ENCODE measurements at places on chromosomes 2 and 18.

DNA sequence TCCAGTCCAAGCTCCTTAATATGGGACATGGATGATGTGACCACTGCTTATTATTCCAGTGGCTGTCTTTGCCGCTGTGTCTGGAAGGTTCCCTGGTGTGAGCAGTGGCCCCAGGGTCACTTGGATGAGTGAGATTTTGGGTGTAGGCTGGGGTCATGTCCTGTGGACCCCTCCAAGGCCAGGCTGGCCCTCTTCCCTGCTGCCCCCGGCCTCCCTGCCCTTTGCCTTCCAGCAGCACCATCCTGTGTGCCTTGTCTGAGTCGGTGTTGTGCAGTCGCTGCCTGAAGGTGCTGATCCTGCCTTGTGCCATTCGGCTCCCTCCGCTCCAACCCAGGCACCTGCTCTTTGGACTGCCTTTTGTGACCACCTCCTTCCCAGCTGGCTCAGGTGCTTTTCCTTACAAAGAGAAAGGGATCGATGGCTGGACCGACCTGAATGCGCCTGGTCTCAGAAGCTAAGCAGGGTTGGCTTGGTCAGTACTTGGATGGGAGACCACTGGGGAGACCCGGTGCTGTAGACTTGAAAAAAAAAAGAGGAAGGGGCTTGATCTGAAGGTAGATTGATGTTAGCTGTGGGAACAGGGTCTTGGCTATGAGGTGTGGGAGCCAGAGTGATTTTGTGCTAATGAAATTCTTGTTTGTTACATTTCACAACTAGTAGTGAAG is 16.7 kb upstream of the GREB1 start:
- DNase-seq: no peak

DNA sequence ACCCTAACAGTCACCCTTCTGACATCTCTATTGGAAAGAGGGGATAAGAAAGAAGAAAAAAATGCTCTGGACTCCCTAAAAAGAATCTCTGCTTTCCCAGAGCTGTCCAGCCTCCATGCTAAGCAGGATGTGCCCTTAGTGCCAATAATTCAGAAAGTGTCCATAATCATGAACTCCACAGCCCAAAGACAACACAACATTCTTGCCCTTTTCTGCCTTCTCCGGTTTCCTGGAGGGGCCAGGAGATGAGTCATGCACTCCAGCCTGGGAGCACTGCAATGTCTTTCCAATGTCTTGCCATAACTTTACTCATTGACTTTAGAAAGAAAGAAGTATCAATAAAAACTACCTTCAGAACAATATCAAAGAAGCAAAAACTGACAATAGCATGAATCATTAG is 44.0 kb downstream of the KLF7 start:
- DNase-seq: no peak

DNA sequence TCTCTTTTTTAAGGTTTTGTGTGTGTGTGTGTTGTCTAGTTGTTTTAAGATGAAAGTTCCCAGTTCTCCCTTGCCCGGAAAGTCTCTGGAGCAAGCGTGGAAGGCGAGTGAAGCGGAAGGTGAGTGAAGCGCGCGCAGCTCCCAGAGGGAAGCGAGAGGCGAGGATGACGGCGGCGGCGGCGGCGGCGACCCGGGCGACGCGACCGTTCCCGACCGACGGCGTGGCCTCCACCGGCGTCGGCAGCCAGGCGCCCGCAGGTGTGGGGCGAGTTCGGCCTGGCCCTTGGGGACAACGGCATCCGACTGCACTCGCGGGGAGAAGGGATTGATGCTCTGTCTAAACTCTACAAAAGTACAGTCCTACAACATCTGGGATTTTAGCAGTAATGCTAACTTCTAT is 321.9 kb downstream of the CELF4 start:
- no peak for DNase-seq

DNA sequence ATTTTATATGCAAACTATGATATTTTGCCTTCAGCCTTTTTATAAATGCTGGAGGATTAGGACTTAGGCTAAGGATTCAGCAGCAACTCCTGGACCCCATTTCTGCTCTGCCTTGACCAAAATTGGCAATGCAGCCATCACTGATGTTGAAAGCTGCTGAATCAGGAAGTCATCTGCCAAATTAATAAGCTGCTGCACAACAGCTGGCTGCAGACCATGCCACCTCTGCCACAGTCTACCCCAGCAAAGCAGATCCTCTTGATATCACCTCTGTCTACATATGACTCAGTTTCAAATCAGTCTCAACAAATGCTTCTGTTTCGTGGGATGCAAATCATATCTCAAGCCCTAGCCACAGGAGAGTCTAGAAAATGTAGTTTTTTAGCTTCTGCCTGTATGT is 7.1 kb upstream of the SOS1 start:
- no peak for DNase-seq

GRCh38 chr2:203446071-203446481 is 89.0 kb downstream of the RAPH1 start:
- DNase-seq: no peak

DNA sequence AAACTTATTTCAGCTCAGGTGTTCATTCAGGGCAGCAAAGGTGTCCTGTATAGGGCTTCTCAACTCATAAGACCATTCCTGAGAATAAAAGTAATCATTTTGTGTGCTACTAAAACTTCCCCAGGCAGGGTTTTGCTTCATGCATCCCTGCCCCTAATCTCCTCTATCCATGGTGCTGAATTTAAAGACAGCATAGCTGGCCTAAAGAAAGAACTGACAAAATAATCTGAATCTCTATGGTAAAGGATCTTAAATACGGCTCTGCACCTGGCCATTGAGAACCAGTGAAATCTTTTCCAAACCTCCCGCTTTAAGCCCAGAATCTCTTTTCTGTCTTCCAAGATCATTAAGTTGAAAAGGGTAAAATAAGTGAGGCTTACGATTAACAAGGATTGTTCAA is 292.1 kb upstream of the KLHL29 start:
- DNase-seq: no peak

DNA sequence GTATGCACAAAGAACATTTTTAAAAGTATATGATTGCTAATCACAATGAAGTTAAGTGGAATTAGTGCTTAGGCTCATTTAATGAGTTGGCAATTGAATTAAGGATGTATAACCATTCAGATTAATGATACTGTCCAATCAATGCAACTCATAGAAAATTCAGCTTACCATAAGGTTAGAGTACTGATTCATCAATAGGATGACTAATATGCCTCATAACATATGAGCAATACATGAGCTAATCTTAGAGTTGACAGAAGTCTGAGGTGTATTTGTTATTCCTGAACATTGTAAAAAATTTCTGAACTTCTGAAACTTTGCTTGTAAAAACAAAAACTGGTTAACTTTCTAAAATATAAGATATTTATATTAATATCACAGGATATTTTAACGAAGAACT is 118.3 kb upstream of the NETO1 start:
- no peak for DNase-seq

DNA sequence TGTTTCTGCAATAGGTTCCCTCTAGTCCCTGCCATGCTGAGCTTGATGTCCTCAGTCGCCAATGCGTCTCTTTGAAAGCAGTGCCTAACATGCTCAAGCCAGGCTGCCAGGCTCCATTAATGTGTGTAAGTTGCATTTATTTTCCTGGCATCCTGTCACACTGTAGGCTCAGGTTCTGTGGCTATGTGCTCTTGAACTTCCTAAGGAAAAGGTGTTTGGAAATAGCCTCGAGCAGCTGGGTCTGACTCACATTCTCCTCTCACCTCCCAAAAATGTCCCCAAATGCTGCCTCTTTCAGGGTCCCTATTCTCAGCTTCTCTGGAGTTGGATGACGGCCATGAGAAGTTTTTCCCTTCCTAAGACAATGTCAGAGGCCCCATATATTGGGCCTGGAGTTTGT is 58.0 kb upstream of the SLC14A2 start:
- no peak for DNase-seq

- no peak for DNase-seq
These were observed 220.4 kb upstream of the TFPI start for GRCh38 chr2:187774551-187775071.

- no peak for DNase-seq
These were observed 483.5 kb upstream of the GCFC2 start for GRCh38 chr2:76194031-76194775.

DNA sequence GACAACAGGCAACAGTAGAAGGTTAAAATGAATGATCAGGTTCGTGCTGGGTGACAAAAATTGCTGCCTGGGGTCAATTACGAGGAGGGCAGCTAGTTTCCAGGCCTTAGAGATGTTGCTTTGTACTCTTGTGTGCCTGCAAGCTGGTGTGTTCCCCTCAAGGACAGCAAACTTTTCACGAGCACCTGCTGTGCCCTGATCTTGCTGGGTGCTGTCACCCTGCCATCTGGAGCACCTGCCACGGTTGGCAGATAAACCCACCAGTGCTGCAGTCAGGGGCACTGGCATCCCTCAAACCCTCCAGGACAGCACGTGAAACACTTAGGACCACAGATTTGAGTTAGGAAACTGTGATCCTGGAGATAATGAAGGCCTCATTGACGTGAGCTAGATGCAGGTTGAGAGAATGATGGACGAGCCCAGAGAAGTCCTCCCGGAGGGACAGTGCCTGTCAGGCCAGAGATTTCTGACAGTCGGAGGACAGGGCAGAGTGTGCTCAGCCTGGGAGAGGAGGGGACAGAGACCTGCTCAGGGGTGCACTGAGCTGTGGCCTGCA is 104.3 kb upstream of the RAB12 start:
- DNase-seq: no peak

DNA sequence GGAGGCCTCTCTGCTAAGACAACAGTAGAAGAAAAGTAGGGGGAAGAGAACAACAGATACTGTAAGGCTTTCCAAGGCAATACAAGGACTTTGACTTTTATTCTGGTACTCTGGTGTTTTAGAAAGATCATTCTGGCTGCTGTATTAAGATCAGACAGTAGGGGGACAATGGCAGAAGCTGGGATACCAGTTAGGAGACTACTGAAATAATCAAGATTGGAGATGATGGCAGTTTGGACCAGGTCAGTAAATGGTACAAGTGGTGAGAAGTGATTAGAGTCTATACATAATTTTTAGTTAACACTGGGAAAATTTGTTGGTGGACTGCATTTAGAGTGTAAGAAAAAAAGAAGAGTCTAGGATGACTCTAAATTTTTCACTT is 139.7 kb downstream of the ROCK1 start:
- DNase-seq: no peak

DNA sequence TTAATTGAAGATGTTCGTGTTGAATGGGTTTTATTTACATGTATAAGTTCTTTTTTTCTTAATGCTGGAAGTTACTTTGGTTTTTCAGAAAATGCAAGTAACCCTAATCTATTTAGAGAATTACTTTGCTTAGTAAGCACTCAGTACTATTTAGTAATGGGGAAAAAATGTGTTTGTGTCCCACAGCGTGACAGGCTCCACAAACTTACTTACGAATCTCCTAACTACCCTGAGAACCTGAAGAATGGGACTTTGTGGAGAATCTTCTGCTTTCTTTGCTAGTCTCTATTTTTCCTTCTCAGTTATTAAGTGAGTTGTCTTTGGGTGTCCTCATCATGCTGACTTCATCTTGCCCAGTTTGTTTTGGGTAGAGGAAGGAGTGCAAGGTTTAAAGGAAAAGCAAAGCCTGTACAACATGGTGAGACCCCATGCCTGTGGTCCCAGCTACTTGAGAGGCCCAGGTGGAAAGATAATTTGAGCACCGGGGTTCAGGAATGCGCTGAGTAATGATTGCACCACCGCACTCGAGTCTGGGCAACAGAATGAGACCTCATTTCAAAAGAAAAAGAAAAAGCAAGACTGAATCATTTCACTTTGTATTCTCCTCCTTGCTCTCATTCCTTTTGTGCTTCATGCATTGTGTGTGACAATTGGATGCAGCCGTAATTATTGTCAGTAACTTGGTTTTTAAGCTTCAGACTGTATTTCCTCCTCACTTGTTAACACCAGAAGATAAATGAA is 10.2 kb downstream of the NEDD4L start:
- no peak for DNase-seq

DNA sequence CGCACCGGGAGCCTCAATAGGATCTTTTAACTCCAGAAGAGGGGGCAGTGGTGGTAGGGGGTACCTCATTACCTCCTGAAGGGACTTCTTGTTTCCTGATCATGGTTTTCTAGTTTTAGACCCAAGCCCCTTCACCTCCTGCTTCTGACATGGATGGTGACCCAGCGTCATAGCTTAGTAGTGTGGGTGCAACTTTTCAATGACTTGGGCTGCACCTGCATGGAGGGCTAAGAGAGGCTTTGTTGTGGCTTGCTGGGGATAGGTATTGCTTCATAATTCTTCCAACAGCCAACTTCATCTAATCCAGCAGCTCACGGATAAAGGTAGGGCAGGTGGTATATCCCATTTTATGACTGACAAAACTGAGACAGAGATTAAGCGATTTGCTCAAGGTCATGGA is 3.0 kb downstream of the SLC1A4 start:
- DNase-seq: no peak

DNA sequence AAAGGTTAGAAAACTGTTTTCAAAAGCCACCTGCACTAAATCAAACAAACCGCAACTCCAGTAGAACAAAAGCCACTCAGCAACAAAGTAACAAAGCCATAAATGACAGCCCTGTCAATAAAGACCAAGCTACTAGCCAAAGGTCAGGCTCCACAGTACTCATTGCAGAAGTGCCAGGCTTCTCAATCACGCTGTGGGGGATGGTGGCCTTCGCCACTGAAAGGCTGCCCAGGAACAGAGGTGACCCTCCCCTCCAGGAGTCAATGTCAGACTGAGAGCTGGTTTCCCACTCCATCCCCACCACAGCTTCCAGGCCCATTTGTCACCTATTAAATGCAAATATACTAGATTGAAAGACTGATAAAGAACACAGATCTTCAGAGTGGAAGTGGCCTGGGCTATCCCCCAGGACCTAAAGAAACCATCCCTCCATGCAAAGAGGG is 5.9 kb downstream of the ATP8B1 start:
- DNase-seq: no peak

DNA sequence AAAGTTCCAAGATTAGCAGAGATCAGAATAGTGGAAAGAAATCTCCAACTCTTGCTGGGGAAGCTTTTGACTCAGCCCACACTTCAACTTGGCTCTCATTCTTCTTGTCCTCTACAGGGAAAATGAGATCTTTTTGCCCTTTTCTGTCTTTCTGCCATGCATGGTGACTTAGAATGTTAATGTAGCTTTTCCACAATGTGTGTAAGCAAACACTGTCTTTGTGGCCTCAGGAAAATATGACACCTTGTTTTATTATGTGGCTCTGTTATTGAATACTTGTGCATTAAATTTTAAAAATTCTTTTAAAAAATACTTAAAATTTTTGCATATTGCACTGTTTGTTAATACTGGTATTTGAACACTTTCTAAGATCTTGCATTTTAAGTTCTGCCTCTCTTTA is 65.4 kb upstream of the WDR75 start:
- no peak for DNase-seq

DNA sequence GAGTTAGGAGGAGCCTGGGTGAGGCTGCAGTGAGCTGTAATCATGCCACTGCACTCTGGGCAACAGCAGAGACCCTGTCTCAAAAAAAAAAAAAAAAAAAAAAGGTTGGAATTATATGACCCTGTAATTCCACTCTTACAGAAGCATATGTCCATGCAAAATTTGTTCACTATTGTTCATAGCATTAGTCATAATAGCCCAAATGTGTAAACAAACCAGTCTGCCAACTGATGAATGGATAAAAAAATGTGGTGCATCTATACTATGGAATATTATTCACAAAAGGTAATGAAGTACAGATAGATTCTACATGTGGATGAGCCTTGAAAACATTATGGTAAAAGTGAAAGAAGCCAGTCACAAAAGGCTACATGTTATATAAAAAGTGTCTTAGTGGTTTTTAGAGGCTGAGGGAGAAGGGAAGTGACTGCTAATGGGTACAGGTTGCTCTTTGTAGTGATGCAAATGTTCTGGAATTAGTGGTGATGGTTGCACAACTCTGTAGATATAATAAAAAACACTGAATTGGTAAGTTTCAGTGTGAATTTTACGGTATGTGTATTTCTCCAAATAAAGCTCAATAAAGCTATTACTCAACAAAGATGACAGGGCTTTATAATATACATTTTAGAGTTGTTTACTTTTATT is 9.4 kb downstream of the COA5 start:
- no peak for DNase-seq

All from stimulated activated CD8-positive, alpha-beta memory T cell treated with anti-CD3 and anti-CD28 coated beads, Interleukin-15, amount 100 ng/mL, for 1 hour (primary cell).